ENCODE measurements at places on chromosomes 12 and 14.
A peak's percentile ranks its signal among the peaks of the same experiment; 100 is the strongest.

DNA sequence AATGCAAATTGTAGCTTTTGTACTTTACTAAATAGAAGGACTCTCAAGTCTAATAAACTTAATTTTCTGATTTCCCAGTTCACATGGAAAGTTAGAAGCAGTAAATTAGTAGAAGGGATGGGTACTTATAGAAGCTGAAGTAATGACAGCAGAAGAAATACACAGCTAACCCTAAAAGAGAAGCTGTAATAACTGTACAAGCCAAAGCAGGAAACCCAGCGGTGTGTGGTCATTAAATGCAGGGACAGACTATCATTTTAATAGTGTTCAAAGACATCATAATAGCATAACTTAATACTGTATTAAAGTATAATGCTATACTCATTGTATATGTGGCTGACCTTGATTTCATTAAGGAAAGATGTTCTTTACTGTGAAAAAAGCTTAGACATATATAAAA, 74.9 kb downstream of the PCNX1 start:
- no peak for DNase-seq

- no peak for DNase-seq
These were observed 1.5 kb downstream of the FOXG1 start for GRCh38 chr14:28767853-28768741.

DNA sequence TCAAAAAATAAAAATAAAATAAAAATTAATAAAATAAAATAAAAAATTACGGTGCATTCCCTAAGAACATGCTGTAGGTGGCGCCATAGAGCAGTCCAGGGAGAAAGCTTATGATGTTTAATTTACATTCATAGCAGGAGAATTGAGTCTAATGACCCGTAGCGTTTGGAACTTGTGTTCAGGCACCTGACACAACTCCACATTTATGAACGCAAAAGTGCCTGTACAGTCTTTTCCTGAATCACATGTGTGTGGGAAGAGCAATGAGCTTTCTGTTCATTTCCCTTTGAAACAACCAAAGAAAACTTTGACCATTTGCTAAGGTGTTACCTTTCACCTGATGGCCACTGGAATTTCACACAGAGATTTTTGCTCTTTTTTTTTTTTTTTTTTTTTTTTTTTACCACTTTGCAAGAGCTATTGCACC, 60.6 kb upstream of the KCNA1 start:
- DNase-seq = no peak

GRCh38 chr14:54173802-54174201, 217.2 kb upstream of the BMP4 start:
- DNase-seq = peak; percentile 17

- no peak for DNase-seq
These were observed 6.0 kb downstream of the PLA2G1B start for GRCh38 chr12:120321382-120322202.

- no peak for DNase-seq
These were observed 21.3 kb downstream of the NOC4L start for GRCh38 chr12:132165584-132165983.

DNA sequence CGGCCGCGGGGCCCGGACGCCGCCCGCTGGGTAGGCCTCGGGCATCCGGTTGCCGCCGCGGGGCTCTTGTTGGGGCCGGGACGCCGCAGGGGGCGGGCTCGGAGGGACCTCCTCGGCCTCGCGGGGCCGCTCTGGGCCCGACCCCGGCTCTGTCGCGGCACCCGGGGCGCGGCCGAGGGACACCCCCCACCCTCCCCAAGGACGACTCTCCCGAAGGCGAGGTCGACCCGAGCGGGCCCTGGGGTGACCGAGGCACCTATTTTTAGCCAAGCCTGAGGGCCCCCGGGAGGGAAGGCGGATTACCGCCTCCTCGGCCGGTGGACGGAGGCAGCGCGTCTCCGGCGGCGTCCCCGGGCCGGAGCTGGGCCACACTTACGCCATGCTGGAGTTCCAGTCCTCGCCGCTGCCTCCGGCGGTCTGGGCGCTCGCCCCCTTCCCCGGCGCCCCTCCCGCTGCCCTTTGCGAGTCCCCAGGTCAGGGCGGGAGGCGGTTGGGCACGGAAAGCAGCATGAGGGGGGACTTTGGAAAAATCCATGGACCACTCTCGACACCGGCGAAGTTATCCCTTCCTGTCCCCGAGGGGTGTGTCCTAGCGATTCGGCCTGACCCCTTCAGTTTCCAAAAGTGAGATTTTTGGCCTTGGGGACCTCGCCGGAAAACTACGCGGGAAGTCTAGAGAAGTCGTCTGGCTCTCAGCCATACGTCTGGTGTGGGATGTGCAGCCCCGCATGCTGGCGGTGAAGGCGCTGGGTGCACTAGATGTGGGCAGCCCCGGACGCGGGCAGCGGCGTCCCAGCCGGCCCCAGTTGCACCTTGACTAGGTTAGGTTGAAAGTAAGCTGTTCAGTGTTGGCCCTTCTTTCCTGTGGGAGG, 699 bp downstream of the KTN1 start:
- peak; percentile 39 for DNase-seq

DNA sequence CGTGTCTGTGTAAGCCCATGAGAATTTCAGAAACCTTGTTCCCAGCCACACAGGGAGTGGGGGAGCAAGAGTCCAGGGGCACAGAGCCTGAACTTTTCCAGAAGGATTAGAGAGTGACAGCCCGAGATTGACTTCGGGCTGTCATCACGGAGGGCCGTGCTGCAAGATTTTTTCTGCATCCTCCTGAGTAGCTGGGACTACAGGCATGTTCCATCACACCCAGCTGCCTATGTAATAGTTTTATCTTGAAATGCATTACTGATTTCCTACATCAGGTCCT, 14.4 kb downstream of the EVL start:
- no peak for DNase-seq

- DNase-seq = peak; percentile 43
These were observed 149.5 kb upstream of the KRR1 start for GRCh38 chr12:75660805-75661404.

DNA sequence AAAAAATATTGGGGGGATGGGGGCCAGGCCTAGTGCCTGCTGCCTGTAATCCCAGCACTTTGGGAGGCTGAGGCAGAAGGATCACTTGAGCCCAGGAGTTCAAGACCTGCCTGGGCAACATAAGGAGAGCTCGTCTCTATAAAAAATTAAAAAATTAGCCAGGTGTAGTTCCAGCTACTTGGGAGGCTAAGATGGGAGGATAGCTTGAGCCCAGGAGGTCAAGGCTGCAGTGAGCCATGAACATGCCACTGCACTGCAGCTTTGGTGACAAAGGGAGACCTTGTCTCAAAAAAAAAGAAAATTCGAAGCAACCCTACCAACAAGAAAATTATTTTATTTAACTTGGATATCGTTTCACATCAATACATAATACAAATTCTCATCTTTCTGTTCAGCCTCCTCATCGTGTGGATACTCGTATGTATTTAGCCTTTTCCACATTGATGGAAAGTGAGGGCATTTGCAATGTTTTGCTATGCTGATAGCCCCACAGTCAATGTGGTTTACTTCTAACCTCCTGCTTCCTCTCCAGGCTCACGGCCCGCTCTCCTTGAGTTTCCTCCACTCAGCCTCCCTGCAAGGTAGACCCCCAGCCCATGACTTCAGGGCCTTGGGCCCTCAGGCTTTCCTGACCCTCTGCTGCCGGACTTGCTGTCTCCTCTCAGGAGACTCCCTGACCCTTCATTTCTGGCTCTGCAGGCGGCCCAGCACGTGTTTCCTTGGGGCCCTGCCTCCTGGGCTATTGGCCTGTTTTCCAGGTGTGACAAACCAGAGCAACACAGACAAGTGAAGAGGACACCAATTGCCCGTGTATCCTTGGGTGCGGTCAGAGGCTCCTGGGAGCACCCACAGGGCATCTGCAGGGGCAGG, 54.8 kb downstream of the NFKBIA start:
- no peak for DNase-seq

DNA sequence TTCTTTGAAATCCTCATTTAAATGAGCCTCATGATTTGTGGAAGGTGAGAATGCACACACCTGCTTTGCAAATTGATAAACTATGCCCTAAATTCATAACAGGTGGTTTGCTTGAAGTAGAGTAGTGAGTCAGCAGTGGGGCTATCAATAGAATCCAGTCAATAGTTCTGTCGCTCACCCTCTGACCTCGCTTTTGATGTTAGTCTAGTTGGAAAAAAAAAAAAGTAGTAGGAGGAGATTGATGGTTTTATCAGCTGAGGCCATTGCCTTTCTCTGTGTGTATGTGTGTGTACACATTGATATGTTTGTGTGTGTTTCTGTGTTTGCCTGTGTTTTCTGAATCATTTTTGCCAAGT, 267.3 kb downstream of the SNAPC1 start:
- DNase-seq = no peak

- DNase-seq = no peak
These were observed 536.9 kb upstream of the LMO3 start for GRCh38 chr12:17142856-17143255.

DNA sequence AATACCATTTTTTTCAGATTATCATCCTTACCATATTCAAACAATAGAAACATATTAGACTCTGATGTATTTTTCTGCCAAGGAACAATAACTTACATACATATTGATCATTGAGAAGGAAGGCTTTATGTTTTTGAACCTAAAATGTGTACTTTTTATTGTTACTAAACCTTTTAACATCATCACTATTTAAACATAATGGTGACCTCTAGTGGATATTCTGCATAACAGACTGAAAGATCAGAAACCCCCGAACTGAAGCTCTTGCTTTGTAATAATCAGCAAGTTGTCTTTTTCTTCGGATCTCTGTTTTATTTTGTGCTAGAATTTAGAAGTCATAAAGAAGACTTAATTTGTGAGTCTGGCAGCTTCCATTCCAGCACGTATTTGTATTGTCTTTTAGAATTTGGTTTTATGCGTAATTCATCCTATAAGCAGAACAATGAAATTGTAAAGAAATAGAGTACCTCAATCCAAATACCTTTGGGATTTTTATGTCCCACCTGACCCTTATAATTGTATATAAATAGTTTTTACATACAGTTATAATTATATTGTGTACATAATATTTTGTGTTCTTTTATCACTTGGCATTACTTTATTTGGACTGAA, 125.9 kb upstream of the ATF1 start:
- DNase-seq = peak; percentile 32

- no peak for DNase-seq
These were observed 69.9 kb upstream of the AVPR1A start for GRCh38 chr12:63220921-63221320.

DNA sequence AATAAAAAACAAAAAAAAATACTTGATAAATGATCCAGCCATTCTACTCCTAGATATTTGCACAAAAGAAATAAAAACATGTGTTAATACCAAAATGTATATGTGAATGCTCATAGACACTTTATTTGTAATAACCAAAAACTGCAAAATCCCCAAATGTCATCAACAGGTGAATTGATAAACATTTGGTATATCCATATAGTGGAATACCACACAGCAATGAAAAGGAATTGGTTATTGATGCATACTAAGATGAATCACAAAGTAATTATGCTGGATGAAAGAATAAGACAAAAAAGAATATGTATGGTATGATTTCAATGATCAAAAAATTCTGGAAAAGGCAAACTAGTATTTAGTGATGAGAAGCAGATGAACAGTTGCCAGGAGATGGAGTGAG, 124.7 kb upstream of the VASH1 start:
- DNase-seq = no peak

- DNase-seq = peak; percentile 86
These were observed 113.9 kb upstream of the DYRK2 start for GRCh38 chr12:67534681-67535080.

GRCh38 chr14:36070031-36070719, 106.3 kb downstream of the PTCSC3 start:
- DNase-seq = peak; percentile 38

- DNase-seq = no peak
These were observed 42.0 kb downstream of the NAA25 start for GRCh38 chr12:112066566-112066965.

DNA sequence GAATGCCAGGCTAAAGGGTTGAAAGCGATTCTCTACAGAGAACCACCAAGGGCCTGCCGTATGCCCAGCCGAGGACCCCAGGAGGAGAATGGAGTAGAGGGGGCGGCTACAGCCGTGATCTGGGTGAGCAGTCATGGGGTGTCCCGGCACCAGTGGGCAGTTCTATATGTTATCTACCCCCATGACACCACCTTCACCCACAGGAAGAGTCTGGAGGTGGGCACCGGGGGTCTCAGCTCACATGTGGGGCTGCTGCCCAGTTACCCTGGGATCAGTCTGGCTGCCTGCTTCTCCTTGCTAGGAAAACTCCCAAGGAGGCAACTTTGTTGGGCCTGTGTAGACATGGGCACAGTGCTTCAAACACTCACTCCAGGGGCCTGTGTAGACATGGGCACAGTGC, 99.4 kb downstream of the LGMN start:
- DNase-seq = no peak

DNA sequence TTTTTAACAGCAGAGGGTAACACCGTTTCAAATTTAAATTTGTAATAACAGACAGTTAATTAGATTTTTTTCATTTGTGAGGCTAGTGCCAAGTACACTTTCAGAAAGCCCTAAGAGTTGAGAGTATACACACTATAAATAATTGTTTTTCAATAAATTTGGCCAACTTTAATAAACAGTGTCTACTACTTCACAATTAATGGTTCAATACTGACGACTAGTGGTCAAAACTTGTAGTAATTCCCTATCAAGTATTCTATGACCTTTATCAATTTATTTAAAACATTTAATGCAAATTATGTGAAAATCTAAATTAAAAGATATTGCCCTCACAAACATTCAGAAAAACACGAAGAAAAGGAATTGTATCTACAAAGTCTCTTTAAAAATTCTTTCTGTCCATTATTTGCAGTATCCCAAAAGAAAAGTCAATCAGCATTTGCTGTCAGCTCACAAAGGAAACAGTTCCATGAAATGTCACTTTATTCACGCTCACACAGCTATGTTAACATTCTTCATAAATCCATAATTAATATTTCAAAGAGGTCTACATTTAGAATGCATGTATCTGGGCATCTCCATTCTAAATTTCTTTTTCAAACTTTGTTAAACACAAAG, 91.2 kb downstream of the CEP128 start:
- no peak for DNase-seq

DNA sequence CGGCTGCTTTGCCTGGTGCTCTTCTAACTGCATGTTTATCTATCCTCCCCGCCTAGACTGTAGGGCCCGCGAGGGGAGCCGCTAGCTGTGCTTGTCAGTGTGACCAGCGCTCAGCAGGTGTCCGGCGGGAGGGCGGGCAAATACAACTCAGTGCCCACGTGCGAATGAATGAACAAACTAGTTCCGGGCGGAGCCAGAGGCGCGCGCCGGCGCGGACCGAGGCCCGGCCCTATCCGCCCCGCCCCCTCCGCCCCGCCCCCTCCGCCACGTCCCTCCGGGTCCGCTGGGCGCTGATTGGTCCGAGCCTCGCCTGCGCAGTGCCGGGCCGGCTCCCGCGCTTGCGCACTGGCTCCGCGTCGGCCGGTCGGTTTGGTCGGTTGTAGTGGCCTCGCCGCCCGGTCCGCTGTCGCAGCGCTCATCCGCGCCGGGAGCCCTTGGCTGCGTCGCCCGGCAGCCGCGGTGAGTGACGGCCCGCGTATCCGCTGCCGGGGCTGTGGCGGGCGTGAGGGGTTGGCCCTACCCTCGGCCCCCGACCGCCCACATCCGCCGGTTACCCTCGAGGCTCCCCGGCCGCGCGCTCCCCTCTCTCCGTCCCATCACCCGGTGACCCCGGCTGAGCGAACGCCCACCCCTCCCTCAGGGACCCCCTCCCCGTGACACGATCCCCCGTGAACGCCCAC, 60.0 kb downstream of the DDX51 start:
- peak; percentile 74 for DNase-seq

Measured in NCI-H226 (cell line).